ENCODE measurements at places on chromosomes 2 and 18.
A peak's percentile ranks its signal among the peaks of the same experiment; 100 is the strongest.

- DNase-seq = no peak
These were observed 26.6 kb upstream of the IHH start for GRCh38 chr2:219087361-219087760.

GRCh38 chr2:7097353-7097895 lies 180.2 kb downstream of the RNF144A start:
- DNase-seq = peak; percentile 55

GRCh38 chr2:212392043-212392442 lies 146.6 kb downstream of the ERBB4 start:
- DNase-seq = no peak

DNA sequence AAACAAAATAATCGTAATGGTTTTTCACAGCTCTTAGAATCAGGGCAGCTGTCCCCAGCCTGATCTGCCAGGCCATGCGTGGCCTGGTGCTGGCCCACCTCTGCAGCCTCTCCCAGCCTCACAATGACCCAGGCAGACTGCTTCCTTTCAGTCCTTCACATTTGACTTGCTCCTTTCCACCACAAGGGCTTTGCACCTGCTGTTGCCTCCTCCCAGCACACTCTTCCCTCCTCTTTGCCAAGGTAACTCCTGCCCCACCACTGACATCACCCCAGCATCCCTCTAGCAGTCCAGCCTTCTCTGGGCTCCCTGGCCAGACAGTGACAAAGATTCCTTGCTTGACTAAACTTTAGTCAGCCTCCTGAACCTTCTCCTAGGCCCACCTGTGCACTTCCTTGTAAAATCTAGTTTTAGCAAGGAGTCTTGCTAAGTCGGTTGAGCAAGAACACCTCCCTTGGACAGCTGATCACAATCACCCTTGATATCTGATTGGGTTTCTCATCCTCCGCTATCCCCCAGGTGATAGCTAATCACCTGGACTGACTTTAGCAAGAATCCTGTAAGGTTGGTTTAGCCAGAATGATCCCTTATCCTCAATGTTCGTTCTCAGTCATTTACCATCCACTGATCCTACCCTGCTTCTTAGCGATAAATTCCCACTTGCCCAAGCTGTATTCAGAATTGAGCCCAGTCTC lies 16.2 kb upstream of the RAB11FIP5 start:
- DNase-seq = no peak

All from stimulated activated CD4-positive, alpha-beta T cell treated with anti-CD3 and anti-CD28 coated beads, Interleukin-4, amount 100 ng/mL, for 4 hours (primary cell).